ENCODE measurements at places on chromosomes 3 and 15.
A peak's percentile ranks its signal among the peaks of the same experiment; 100 is the strongest.

GRCh38 chr3:69426967-69427304 is 41.0 kb upstream of the FRMD4B start:
- DNase-seq: no peak

GRCh38 chr3:141796889-141797781 is 33.9 kb downstream of the GRK7 start:
- no peak for DNase-seq

DNA sequence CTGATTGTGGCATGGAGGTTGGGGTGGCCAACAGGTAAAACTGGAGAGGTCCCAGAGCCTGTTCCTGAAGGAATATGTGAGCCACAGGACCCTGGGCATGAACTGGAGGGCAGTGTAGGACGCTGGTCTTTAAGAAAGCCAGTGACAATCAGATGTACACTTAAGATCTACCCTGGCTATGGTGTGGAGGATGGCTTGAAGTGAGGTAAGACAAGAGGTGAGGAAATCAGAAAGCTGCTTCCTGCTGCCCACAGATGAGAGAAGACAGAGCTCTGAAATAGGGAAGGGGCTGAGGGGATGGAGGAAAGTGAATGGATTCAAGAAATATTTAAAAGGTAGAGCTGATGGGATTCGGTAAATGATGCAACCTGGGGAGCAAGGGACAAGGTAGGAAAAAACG is 22.7 kb upstream of the KLHL6 start:
- DNase-seq: no peak

DNA sequence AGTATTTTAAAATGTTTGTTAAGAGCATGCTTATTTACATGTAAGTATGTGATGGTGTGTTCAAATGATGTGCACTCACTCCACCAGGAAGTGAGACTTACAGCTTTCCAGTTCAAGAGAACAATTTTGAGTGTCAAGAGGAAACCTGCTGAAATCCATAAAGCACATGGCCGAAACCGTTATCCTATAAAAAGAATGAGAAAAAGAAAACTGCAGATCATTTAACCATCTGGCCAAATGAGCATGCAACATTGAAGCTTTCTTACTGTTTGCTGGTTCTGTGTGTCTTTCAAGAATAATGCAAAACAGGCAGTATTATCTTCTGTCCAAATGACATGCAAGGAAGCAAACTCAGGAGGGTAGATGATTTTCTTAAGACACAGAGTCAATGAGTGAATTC is 26.3 kb downstream of the GABRR3 start:
- DNase-seq: no peak

DNA sequence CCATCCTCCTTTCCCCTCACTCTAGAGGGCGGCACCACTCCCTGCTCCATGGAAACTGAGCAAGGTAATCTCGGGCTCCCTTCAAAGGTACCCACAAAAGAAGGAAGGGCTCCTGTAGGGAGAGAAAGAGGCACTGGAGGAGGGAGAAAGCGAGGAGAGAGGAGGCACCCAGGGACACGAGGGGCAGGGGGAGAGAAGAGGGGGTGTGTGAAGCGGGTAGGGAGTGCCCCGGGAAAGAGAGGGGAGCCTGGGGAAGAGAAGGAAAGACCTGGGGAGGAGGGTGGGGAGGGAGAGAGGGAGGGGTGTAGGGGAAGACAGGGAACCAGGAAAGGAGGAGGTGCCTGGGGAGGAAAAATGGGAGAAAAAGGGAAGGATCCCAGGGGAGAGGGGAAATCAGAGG is 523 bp downstream of the VILL start:
- no peak for DNase-seq

DNA sequence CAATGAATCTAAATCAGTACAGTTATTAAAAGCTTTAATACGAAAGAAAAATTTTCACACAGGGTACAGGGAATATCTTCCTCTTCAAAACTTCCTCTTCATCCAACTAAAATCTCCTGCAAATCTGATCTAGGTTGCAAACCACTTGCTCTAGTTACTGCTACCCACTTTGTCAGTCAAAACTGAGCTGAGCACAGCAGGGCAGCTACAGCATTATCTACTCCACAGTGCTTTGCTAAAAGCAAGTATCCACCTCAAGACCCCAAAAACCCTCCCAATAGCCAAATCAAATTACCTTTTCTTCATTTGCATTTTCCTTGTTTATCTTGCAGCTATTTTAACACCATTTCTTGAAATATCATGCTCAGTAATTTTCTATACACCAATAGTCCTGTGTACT is 14.7 kb downstream of the ZNF280D start:
- DNase-seq: no peak

- no peak for DNase-seq
Measured at GRCh38 chr3:79922633-79923032, 154.8 kb upstream of the ROBO1 start.

DNA sequence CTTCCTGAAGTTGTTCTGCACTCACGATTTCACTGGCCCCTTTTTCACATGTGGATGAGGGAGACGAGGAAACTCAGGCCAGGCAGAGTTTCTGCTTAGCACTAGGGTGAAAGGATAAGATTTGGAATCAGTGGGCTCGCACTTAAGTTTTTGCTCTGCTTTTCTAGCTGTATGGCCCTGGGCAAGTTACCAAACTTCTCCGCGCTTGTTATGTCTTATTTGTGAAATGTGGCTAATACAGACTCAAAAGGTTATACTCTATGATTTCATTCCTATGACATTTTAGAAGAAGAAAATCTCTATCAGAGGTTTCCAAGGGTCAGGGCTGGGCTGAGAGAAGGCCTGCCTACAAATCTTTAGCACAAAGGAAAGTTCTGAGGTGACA is 191.9 kb upstream of the LRIG1 start:
- DNase-seq: no peak

DNA sequence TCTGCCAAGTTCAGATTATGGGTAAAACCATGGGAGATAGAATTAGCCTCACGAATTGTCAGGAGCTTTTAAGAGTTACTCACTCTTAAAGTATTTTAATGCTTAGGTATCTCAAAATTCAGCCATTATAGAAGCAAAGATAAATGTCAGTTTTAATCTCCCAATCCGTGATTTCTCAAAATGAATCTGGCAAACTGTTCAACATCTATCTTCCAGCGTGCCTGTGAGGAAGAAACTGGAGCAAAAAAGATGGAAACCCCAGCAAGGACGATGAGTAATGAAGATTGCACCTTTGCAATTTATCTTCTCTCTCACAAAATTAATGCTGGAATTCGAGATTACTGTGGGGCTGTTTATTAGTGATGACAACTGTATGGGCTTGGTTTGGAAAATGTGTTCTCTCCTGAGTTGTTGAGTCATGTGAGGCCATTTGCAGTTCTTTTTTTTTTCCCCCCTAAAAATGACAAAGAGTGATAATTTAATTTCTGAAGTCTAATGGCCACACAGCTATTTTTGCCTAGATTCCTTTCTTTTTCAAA is 70.5 kb downstream of the PYDC2 start:
- no peak for DNase-seq

DNA sequence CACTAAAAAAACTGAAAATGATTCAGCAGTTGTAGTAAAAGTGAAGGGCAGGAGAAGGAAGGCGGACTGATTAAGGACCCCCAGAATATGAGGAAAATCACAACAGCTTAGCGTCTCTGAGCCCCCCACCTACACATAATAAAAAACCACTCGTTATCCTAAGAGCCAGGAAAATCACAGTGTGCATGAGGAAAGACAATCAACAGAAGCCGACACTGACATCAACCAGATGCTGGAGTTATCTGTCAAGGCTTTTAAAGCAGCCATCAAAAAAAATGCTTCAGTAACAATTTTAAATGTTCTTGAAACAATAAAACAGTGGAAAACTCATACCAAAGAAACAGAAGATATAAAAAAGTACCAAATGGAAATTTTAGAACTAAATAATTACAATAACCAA is 9.7 kb upstream of the CXCR6 start:
- no peak for DNase-seq

DNA sequence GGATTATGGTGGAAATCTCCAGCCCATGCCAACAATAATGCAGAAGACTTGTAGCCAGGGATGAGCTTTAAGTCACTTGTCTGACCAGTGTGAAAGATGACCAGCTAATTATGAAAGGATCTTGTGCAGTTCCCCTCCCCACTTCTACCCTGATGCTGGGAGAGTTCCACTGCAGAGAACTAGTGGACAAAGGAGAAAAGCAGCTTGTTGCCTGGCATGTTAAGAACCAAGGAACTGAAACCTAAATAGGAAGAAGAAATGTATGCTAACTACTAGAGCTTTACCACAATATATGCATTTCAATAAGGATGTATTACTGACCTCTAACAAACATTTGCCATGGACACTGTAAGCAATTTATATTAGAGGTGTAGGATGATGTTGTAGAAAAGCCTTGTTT is 52.2 kb upstream of the CSTA start:
- no peak for DNase-seq

GRCh38 chr15:93861956-93862741 is 369.2 kb upstream of the MCTP2 start:
- DNase-seq: no peak

DNA sequence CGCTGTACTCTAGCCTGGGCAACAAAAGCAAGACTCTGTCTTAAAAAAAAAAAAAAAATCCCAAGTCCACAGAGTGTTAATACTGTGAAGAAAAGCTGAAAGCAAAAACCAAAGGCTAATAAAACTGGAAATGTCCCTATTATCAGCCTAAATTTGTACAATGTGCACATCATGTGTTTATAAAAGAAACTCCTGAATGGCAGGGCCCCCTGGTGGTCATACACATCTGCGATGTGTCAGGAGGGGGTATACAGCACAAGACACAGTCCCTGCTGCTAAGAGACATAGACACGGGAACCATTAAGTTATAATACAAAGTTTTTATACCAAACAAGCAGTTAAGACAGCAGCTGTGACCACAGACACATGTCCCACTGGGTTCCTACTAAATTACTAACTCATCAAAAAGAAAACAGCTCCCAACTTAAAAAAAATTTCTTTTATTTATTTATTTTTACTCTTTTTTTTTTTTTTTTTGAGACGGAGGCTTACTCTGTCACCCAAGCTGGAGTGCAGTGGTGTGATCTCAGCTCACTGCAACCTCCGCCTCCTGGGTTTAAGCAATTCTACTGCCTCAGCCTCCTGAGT is 31.0 kb downstream of the IDH2 start:
- DNase-seq: no peak

GRCh38 chr15:35358824-35359223 is 187.1 kb downstream of the DPH6 start:
- DNase-seq: no peak

DNA sequence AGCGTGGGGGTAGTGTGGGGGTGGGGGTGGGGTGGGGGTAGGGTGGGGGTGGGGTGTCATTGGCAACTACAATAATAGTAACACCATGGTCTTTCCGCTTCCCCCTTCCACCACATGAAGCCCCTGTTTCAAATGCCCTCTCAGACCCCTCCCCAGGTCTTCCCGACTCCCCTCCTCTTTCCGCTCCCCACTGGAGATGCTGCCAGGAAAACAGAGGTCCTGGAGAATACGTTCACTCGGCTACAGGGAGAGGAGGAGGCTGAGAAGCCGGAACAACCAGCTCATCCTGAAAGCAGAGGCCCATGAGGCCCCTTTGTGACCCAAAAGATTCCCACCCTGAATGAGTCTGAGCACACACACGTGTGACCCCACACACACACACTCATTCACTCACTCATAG is 75.4 kb downstream of the CPN2 start:
- DNase-seq: no peak

DNA sequence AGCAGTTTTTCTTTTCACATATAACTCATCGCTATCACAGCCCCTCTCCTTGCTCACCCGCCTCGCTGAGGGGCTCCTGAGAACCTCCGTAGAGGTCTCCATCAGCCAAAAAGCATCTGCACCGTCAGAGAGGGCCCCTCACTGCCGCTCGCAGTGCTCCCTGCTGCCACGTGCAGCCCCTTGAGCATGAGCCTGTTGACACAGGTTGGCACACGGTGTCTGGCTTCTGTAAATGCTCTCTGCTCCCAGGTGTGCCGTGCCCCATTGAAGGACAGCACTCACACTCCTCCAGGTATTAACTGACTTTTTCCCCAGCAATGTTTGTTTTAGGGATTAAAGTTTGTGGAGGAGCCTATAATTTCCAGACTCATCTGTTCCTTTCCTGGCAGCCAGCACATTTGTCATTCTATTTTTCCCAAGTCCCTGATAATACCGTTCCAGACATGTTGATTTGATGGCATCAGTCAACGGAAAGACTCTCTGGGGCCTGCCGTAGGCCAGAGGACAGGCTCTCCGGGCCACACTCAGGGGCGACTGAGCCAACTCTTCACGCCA is 2.1 kb upstream of the FURIN start:
- no peak for DNase-seq

- DNase-seq: no peak
Measured at GRCh38 chr3:38059591-38059990, 20.6 kb downstream of the DLEC1 start.

DNA sequence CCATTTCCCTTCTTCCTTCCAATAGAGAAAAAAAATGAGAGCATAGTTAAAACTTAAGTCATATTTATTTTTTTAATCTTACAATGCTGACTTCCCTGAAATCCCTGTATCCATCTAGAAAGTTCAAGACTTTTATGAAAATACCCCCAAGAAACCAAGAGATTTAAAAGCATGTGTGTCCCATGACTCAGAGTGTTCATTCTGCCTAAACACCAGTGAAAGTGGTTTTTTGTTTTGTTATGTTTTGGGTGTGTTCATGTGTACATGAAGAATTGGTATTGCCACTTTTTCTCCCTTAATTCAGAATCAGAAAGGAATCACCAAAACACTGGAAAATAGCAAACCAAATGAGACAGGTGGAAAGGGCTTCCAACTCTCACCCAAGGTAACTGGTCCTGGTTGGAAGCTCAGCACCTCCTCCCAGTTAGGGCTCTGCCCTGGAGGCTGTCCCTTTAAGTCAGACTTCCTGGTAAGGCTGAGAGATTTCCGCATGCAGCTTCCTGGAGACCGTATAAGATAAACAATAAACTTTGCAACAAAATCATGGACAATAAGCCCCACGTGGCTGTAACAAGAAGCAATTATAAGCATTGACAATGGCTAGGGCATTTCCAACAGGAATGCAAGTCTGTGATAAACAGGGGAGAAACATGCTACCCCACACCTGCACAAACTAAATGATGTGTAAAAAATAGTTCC is 121.9 kb upstream of the ARHGEF3 start:
- DNase-seq: peak; percentile 43
